ENCODE measurements at places on chromosomes 6 and 20. TPM values are rescaled to one million over a fixed set of nuclear protein-coding genes. Genes with fewer than 3 reads are reported as not detected.

Gene COL19A1
- total RNA-seq, result not detected

Gene OPRL1
- 1.1 TPM for total RNA-seq

Gene SEL1L2
- total RNA-seq, result not detected

Gene BPIFB1
- not detected for total RNA-seq

All from GM23248 (cell line).